ENCODE measurements at places on chromosomes 3 and 15. TPM values are rescaled to one million over a fixed set of nuclear protein-coding genes. Genes with fewer than 3 reads are reported as not detected.

DNA sequence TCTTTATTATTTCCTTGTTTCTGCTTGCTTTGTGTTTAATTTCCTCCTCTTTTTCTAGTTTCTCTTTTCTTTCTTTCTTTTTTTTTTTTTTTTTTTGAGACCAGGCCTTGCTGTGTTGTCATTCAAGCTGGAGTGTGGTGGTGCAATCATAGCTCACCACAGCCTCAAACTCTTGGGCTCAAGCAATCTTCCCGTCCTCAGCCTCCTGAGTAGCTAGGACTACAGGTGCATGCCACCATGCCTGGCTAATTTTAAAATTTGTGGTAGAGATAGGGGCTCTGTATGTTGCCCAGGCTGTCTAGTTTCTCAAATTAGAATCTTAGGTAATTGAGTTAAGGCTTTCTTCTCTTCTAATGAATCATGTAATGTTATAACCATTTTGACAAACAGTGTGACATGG lies 22.4 kb downstream of the SLMAP start:
- no peak overlapping the region for H3K4me3 ChIP-seq
- no peak for DNase-seq
- H3K27me3 ChIP-seq, result no peaks in the 10 kb centered on the region
- no peak overlapping the region for H3K27ac ChIP-seq
- no peaks in the 10 kb centered on the region for H3K36me3 ChIP-seq

DNA sequence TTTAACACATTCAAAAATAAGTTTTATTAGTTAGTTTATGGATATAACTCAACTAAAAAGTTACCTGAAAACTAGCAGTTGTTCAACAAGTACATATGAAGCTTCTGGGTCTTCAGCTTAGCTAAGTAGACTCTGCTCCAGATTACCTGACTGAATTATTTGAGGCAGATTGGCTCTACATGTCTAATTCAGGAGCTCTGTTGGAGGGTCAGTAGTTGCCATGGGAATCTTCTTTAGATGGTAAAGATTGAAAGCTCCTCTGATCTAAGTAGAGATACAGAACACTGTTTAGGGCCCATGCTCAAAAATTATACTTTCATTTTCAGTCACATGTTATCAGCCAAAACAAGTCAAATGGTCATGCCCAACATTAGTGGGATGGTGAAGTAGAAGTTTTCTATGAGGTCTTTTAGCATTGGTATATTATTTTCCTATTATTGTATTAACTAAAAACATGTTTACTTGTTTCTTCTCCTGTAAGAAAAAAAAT lies 1476.9 kb downstream of the OTOL1 start:
- H3K36me3 ChIP-seq, result no peaks in the 10 kb centered on the region
- no peak overlapping the region for H3K4me3 ChIP-seq
- no peak overlapping the region for H3K27ac ChIP-seq
- no peaks in the 10 kb centered on the region for H3K4me1 ChIP-seq
- DNase-seq, result no peak
- no peaks in the 10 kb centered on the region for H3K27me3 ChIP-seq

GRCh38 chr15:51100785-51101489 lies 6.2 kb upstream of the TNFAIP8L3 start:
- H3K4me3 ChIP-seq, result no peak overlapping the region
- no peaks in the 10 kb centered on the region for H3K36me3 ChIP-seq
- no peak for DNase-seq
- peaks cover 11% of the 10 kb centered on the region for H3K4me1 ChIP-seq

DNA sequence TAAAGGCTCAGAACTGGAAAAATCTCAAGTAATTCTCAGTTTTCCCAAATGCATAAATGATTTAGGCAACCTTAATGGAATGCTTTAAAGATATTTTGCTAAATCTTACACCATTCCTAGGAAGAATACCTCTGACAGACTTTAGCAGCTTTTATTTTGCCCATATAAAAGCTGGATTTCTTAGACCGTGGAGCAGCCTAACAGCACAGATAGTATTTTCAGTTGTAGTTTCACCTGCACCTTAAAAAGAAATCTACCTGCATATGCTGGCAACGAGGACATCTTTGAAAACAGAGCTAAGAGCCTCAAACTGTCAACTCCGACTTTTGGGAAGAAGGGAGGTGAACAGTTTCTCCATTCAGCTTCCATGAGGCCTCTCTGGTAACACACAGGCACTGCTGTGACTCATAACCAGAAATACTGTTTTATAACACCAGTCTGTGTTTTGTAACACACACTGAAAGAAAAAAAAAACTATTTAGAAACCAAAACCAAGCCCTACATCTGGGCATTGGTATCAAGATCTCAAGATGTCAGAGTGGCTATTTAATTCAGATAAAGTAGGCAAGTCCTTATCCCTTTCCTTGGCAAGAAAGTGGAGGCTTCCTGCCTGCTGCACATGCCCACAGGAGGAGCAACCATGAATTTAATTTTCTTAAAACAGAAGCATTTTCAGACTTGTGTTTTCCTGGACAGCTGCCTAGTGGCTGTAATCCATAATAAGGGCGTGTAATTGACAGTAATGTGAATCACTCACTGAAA lies 181.5 kb upstream of the ICE2 start:
- H3K36me3 ChIP-seq, result no peaks in the 10 kb centered on the region
- H3K27me3 ChIP-seq, result peaks cover 79% of the 10 kb centered on the region
- DNase-seq, result no peak
- no peak overlapping the region for H3K4me3 ChIP-seq

DNA sequence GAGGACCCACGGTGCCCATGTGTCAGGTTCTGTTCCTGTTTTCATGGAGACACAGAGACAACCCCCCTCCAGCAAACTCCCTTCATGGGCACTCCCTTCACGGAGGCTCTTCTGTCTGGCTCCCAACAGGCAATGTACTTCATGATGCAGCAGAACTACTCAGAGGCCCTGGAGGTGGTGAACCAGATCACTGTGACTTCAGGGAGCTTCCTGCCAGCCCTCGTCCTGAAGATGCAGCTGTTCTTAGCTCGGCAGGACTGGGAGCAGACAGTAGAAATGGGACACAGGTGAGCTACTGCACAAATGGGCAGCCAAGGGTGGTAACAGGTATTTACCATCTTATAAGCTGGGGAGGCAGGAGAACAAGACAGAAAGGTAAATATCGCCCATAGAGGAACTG lies 7.0 kb downstream of the TTC21A start:
- H3K36me3 ChIP-seq, result no peaks in the 10 kb centered on the region
- no peaks in the 10 kb centered on the region for H3K4me1 ChIP-seq
- H3K27me3 ChIP-seq, result no peaks in the 10 kb centered on the region
- H3K27ac ChIP-seq, result no peak overlapping the region
- no peak for DNase-seq

DNA sequence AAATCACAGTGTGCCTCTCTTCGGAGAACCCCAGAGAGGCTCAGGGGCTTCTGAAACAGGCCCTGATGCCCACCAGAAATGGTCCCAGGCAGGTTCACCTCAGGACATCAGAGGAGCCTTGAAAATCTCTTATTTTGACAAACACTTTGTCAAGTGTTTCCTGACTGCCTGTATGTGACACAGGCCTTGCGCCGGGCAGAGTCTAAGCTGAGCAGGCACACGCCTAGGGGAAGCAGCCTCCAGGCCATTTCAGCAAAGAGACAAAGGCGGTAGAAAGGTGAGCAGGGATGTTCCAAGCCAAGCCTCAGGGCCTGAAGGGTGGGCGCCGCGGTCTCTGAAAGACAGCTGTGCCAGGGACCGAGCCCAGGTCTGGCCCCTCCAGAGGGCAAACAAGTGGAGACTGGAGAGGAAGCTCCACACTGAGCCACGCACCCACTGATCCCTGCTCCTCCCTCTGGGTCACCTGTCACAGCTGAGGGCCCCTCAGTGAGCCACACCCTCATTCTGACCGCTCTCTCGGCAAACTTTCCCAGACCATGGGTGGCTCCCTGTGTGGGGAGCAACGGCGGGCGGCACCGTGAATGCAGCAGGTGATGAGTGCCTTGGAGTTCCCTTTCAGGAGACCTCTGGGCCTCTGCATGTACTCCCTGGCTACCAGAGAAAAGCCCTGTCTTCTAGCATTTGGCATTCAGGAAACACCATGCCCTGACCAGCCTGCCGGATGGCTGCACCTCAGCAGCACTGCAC lies 136.1 kb downstream of the ADAMTS17 start:
- no peaks in the 10 kb centered on the region for H3K27me3 ChIP-seq
- H3K4me3 ChIP-seq, result no peak overlapping the region
- H3K4me1 ChIP-seq, result no peaks in the 10 kb centered on the region
- DNase-seq, result no peak
- no peaks in the 10 kb centered on the region for H3K36me3 ChIP-seq

Gene UCN2
- 1.5 TPM for total RNA-seq

- H3K27me3 ChIP-seq, result no peaks in the 10 kb centered on the region
- no peak overlapping the region for H3K4me3 ChIP-seq
- no peaks in the 10 kb centered on the region for H3K36me3 ChIP-seq
- peaks cover 81% of the 10 kb centered on the region for H3K4me1 ChIP-seq
- no peak for DNase-seq
Observed at GRCh38 chr3:58039601-58040000, 31.4 kb downstream of the FLNB start.

DNA sequence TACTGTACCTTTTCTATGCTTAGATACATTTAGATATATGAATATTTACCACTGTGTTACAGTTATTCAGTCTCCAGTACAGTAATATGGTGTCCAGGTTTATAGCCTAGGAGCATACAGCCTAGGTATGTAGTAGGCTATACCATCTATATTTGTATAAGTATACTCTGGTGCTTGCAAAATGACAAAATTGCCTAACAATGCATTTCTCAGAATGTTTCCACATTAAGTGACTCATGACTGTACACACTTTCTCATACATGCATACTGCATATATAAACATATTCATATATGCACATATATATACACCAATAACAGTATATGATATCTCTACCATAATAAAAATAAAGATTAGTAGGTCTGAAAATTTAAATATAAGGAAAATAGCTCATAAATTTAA lies 169.3 kb downstream of the DPH6 start:
- no peaks in the 10 kb centered on the region for H3K27me3 ChIP-seq
- no peak for DNase-seq
- H3K4me1 ChIP-seq, result no peaks in the 10 kb centered on the region
- H3K36me3 ChIP-seq, result no peaks in the 10 kb centered on the region
- H3K4me3 ChIP-seq, result no peak overlapping the region
- H3K27ac ChIP-seq, result no peak overlapping the region

Gene SLC28A2
- total RNA-seq, result not detected

DNA sequence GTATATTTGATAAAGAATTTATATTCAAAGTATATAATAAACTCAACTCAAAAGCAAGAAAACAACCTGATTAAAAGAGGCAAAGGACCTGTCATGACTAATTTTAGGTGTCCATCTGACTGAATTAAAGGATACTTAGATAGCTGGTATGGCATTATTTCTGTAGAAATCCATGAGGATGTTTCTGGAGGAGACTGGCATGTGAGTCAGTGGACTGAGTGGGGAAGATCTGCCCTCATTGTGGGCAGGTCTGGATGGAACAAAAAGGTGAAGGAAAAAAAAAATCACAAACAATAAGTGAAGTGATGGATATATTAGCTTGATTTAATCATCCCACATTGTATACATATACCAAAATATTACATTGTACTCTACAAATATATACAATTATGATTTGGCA lies 16.6 kb downstream of the ANKRD28 start:
- no peak for DNase-seq
- H3K4me1 ChIP-seq, result peaks cover 2% of the 10 kb centered on the region
- no peaks in the 10 kb centered on the region for H3K27me3 ChIP-seq
- no peak overlapping the region for H3K4me3 ChIP-seq
- H3K36me3 ChIP-seq, result no peaks in the 10 kb centered on the region

Measured in HCT116 (cell line).